ENCODE measurements at places on chromosomes 16 and 17.

DNA sequence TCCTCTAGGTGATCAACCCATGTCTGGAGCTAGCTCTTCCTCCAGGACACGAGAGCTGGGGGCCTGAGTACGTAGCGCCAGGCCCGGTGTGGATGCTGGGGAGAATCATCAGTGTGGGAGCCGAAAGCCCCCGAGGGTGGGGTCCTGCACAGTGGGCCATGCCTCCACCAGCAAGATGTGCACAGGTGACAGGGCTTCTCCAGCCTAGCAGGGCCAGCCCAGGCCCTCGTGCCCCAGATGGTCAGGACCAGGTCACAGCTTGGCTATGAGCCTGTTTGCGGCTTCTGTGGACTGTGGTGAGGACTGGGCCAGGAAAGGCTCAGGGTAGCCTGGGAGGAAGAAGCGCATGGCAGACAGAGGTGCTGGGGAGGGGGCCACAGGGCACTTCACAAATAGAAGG, 7.8 kb downstream of the MPG start:
- DNase-seq, result no peak

- no peak for DNase-seq
Measured at GRCh38 chr17:53571342-53571741, 251.4 kb upstream of the KIF2B start.

DNA sequence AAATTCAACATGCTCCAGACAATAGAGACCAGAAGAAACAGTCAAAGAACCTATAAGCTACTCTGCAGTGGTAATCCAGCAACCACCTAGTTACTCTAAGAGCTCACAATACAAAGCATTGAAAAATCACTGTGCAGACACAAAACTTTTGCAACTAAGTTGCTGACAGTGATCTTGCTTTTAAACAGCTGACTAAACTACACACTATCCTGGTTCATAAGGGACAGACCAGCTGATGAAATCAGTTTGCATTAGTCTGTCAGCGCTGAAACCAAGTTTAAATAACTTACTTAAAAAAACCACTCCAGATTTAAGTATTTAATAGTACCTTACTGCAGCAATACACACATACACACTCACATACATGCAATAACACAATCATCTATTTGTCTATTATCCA, 4.6 kb downstream of the VEZF1 start:
- no peak for DNase-seq

DNA sequence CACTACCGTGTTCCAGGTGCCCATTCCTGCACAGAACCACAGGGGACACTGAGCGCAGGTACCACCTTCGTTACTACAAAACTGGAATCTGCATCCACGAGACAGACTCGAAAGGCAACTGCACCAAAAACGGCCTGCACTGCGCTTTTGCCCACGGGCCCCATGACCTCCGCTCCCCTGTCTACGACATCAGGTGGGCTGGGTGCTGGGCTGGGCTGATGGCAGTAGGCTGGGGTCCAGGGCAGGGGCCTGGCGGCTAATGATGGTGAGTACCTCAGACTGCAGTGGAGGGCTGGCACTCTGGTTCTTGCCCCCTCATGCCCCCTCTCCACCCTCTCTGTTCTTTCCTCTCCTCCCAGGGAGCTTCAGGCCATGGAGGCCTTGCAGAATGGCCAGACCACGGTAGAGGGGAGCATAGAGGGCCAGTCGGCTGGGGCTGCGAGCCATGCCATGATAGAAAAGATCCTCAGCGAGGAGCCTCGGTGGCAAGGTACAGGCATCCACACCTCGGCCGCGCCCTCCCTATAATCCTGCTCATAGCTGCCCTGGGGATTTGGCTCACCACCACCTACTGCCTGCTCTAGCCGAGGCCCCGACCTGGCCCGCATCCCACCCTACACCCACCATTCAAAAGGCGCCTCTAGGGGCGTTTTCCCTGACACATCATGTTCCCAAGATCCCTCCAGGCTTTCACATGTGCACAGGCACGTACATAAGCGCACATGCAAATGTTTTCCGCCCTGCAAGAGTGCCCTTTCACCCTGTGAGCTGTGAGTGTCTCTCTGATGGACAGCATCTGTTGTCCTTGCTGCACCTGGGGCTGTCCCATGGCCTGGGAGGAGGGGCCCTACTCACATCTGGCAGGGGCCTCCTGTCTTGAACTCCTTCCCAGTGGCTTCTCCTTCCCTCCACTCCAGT, 27.7 kb downstream of the UNK start:
- no peak for DNase-seq

- DNase-seq, result no peak
Measured at GRCh38 chr16:28279006-28279405, 13.3 kb upstream of the SBK1 start.

DNA sequence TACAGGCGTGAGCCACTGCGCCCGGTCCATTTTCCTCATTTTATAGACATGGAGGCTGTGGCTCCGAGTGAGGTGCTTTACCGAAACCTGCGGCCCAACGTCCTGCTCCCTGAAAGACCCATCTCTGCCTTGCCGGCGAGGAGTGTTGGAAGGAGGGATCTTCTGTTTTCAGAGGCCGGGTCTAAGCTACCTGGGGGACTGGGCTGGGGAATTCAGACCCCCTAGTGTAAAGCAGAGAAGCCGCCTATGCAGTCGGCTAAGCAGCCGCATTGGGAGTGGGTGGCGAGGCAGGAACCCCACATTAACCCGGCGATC, 16.3 kb downstream of the MEOX1 start:
- no peak for DNase-seq

- no peak for DNase-seq
Measured at GRCh38 chr17:42520540-42520951, 15.5 kb upstream of the NAGLU start.
